ENCODE measurements at places on chromosomes 13 and 19. TPM values are rescaled to one million over a fixed set of nuclear protein-coding genes. Genes with fewer than 3 reads are reported as not detected.

Gene TRAPPC6A
- 7.7 TPM for total RNA-seq

Gene GEMIN7
- total RNA-seq = 14.7 TPM

Gene C19orf47
- total RNA-seq = 16.9 TPM

Gene FUT3
- total RNA-seq = not detected

Gene PNMA8B
- total RNA-seq = 1.8 TPM

Gene CTXN1
- total RNA-seq = 11.7 TPM

Gene FAM216B
- total RNA-seq = not detected

Gene NOVA2
- total RNA-seq = 7.9 TPM

Gene FSD1
- not detected for total RNA-seq

Gene C1QTNF9B
- not detected for total RNA-seq

Gene LMTK3
- total RNA-seq = 0.57 TPM

Gene ZNF772
- 6.3 TPM for total RNA-seq

Gene ZNF90
- 2.5 TPM for total RNA-seq

Gene KEAP1
- 48.1 TPM for total RNA-seq

Gene CATSPERD
- not detected for total RNA-seq

Gene SYNGR4
- not detected for total RNA-seq

Gene ZNF816
- 9.7 TPM for total RNA-seq

DNA sequence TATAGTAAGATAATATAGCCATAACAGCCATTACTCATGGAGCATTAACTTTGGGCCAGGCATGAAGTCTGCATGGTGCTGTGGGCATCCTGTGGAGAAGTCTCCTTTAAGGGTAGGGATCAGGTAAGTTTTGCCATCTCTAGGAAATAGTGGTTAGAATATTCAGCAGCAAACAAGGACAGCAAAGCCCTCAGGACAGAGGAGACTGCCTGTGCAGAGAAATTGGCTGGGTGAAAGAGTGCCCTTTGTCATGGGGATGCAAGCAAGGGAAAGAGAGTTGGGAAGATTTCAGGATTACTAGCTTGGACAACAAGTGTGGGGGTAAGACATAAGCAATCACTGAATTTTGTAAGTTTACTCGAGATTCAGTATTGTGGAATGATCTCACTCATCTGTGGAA, 15.7 kb upstream of the OBI1 start:
- no peak for DNase-seq

GRCh38 chr13:42388326-42388725, 116.4 kb downstream of the AKAP11 start:
- no peak for DNase-seq

DNA sequence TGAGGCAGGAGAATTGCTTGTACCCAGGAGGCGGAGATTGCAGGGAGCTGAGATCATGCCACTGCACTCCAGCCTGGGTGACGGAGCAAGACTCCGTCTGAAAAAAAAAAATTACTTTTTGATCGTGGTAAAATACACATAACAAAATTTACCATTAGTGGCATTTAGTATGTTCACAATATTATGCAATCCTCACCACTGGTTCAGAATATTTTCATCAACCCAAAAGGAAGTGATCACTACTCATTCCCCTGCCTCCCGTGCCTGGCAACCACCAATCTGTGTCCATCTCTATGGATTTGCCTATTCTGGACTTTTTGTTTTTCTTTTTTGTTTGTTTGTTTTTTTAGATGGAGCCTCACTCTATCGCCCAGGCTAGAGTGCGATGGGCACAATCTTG, 1.2 kb upstream of the PALM3 start:
- no peak for DNase-seq

DNA sequence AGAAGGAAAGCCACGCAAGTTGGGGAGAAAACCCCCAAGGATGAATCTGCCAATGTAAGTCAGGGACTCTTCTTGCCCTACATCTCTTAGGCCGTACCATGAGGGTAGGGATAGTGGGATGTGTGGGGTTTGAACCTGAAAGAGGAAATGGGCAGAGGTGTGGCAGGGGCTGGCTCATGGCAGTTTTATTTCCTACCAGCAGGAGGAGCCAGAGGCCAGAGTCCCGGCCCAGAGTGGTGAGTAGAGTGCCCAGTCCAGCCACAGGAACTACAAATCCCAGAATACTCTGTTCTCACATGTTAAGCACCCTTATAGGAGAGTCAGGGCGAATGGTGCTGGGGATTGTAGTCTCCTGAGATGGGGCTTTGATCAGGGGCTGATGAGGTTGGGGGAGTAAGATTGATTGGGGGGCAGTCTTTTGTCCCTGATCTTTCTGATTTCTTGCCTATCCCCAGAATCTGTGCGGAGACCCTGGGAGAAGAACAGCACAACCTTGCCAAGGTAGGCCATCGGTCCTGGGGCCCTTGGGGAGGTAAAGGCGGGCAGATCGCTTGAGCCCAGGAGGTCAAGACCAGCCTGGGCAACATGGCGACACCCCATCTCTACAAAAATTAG, 16.5 kb downstream of the VASP start:
- peak; percentile 93 for DNase-seq

DNA sequence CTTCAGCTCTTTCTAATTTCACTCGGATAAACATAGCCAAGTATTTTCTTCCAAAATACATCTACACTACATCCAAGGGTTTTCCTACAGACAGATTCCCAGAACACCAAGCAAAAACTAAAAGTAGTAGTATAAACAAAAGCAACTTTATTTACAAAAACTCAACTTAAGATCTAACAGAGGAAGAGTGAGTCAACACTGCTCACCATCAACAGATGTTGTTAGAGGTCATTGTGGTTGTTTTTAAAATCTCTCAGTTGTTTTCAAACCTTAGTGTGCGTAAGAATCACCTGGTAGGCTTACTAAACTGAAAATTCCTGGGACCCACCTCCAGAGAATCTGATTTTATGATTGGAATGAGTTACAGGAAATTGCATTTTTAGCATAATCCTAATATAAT, 631.7 kb upstream of the SGCG start:
- DNase-seq = no peak

GRCh38 chr19:49150106-49150943, 4.9 kb downstream of the HRC start:
- peak; percentile 92 for DNase-seq

DNA sequence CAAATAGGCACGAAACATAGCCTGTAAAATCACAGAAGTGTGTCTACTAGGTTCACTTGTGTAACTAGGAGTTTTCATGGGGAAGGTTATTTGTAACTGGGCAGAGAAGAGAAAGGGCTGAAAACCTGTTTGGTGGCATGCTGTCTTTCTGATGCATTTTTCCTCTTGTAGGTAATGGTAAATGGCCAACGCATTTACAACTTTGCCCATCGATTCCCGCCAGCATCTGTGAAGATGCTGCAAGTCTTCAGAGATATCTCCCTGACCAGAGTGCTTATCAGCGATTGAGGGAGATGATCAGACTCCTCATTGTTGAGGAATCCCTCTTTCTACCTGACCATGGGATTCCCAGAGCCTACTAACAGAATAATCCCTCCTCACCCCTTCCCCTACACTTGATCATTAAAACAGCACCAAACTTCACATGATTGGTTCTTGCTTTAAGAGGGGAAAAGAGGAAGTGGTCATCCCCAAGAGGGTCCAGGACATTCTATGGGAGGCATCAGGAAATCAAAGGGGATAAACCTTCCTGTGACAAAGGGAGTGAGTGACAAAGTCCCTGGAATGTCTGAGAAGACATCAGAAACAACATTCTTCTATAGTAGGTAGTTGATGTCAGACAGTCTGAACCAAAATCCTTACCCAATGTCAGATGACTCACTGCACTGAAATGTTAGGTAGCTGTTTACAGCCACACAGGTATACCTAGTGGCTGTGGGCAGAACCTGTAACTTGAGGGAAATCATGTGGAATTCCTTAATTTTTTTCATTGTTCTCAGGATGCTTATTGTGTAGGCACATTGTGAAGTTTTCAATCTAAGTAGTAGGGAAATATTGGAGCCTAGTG, 5.0 kb downstream of the LGALS14 start:
- DNase-seq = no peak

GRCh38 chr13:43786766-43787517, at the start of gene ENOX1:
ENOX1 (minus strand) TSS chr13:43786972.
- DNase-seq = peak; percentile 86

GRCh38 chr13:20193907-20194631, 1.3 kb upstream of the GJB2 start:
- no peak for DNase-seq

- DNase-seq = no peak
Measured at GRCh38 chr13:108980237-108980636, 350.8 kb downstream of the MYO16 start.

DNA sequence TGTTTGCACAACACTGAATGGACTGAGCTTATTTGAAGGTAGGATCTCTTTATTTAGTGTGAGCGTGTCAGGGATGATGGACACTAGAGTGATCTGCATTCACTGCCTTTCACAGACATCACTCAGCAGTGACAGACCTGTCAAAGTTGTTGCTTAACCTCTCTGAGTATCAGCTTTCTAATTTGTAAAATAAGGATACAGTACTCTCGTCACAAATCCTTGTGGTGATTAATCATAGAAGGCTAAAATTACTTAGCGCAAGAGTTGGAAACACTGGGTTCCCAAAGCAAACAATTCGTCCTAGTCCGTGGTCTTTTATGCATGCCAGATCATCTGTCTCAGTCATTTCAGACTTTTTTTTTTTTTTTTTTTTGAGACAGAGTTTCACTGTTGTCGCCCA, 16.6 kb downstream of the CARD8 start:
- no peak for DNase-seq

DNA sequence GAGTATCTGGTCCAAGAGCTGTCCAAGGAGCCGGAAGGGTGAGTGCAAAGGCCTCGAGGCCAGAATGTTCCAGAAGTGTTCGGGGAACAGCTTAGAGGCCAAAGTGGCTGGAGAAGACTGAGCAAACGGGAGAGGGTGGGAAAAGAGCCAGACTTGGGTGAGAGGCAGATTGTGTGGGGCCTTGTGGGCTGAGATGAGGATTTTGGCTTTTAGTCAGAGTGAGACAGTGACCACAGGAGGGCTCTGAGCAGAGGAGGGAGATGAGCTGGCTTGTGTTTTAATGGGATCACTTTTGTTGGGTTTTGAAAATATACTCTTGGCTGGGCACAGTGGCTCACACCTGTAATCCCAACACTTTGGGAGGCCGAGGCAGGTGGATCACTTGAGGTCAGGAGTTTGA, 5.6 kb downstream of the NANOS2 start:
- DNase-seq = no peak

- no peak for DNase-seq
Measured at GRCh38 chr13:27171244-27171826, at the start of gene USP12. USP12 (minus strand) TSS chr13:27171811; CDS start chr13:27171639, 172 bp downstream.

GRCh38 chr13:26721251-26722121, 39.1 kb downstream of the GPR12 start:
- no peak for DNase-seq

DNA sequence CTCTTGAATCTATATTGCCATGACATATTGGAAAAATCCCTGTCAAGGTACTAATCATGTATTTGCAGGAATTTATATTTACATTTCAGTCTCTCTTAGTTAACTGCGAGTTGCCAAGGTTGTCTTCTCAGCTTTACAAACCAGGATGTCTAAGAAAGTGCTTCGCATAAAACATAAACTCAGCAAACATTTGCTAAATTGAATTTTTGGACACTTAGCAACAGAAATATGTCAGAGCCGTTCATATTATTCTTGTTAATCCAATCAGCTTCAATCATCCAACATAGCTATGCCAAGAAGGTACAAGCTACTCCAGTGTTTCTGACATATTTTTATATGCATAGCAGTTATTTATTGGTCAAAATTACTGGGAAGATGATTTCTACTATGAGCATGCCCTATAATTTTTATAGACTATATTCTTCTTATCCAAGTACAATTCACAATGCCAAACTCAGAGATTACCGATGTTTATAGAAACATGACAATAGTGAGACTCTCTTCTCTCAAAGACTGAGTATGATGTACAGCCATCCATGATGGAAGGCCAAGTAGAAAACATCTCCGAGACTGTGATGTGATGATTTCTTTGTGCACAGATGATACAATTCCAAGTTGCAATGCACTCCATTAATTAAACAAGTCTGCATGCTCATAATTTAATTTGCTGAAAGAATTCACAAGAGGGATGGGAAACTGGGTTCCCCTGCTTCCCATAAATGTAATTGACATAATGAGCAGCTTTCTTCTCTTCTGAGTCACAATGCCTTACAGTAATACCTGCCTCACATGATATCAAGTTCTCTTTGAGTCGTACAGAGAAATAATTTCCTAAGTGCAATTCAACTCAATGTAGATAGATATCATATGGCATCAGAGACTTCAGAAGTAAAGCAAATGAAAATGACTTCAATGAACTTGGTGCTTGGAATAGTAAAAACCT, 776.3 kb downstream of the EFNB2 start:
- no peak for DNase-seq

GRCh38 chr19:40921005-40921897, 39.2 kb upstream of the CYP2A7 start:
- DNase-seq = no peak

- DNase-seq = no peak
Measured at GRCh38 chr19:46478356-46478986, 7.1 kb upstream of the PNMA8A start.

- DNase-seq = no peak
Measured at GRCh38 chr13:109090796-109091195, 461.4 kb downstream of the MYO16 start.

DNA sequence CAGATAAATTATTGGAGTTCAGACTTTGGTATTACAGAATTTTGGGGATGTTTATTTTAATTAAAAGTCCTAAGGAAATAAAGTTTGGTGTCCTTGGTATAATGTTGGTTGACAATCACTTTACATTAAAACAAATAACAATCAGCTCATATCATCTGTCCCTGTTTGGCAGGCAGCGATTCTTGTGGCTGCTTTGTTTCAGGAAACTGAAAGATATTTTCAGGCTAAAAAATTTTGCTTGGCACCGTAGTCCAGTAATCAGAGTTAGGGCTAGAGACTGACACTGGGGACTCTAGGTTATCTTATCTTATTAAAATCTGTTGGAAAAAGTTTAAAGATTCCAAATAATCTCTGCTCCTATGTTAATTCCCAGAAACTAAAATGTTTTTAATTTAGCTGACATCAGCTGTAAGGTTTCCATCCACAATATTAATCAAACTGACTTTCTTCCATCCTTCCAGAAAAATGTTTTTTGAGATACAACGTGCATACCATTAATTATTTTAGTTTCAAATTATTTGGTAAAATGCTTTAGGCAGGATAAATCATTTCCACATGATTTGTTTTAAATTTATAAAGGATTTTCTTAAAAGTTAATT, 97.6 kb downstream of the ZIC5 start:
- DNase-seq = no peak

- DNase-seq = no peak
Measured at GRCh38 chr13:28576067-28576466, 81.1 kb upstream of the FLT1 start.

GRCh38 chr13:75636436-75637180, 478 bp downstream of the LMO7 start:
- no peak for DNase-seq

- no peak for DNase-seq
Measured at GRCh38 chr19:2288338-2288817, 6.4 kb upstream of the PEAK3 start.

DNA sequence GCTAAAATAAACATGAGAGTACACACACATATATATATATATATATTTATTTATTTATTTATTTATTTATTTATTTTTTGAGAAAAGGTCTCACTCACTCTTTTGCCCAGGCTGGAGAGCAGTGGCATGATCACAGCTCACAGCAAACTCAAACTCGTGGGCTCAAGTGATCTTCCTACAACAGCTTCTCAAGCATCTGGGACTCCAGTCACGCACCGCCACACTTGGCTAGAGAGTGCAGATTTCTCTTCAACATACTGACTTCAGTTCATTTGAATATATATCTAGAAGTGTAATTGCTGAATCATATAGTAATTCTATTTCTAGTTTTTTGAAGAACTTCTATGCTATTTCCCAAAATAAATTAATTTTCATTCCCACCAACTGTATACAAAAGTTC, 1711.8 kb downstream of the SLITRK5 start:
- no peak for DNase-seq
